Daoy (cell line): ENCODE measurements at places on chromosomes 12 and 14. TPM values are rescaled to one million over a fixed set of nuclear protein-coding genes. Genes with fewer than 3 reads are reported as not detected.

DNA sequence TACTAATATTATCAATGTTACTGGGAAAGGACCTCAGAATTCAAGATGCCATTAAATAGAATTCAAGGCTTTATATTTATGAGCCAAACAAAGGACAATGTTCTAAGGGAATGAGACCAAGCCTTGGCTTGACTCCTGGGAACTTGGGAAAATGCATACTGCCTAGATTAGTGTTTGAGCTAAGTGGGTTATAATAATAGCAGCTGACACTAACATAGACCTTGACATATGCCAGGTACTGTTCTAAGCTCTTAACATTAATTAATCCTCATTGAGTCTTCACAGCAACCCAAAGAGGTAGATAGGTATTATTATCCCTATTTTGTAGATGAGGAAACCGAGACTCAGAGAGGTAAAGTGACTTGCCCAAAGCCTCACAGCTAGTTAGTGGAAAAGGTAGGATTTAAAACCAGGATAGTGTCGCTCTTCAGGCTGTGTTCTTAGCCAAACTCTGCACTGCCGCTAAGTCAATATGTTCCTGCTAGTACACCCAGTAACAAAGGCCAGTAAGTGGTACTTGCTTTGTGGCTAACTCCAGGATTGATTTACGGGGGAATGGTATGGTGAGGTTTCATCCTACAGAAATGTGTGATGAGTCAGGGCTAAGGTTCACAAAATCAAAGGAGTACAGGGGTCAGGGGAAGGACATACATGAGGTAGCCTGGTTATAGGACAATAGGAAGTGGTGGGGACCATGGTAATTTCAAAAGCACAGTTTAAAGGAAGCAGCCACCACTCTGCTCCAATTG is 35.8 kb upstream of the PRKAB1 start:
- DNase-seq: peak; percentile 91

DNA sequence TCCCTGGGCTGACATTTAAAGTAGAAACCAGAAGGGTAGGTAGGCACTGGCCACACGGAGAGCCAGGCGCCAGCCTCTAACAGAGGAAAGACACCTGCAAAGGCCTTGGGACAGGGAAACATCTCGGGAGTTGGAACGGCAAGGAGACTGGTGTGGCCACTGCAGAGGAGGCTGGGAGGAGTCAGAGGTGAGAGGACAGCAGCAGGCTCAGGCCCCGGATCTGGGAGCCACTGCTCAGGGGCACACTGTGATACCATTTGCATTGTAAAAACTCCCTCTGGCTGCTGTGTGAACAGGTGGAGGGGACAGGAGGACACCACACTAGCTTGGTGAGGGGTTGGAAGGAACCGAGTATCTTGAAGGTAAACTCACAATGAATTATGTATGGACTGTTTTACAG is 2.7 kb downstream of the ANHX start:
- no peak for DNase-seq

GRCh38 chr12:9700606-9700956 is 31.1 kb downstream of the CLEC2D start:
- DNase-seq: no peak

DNA sequence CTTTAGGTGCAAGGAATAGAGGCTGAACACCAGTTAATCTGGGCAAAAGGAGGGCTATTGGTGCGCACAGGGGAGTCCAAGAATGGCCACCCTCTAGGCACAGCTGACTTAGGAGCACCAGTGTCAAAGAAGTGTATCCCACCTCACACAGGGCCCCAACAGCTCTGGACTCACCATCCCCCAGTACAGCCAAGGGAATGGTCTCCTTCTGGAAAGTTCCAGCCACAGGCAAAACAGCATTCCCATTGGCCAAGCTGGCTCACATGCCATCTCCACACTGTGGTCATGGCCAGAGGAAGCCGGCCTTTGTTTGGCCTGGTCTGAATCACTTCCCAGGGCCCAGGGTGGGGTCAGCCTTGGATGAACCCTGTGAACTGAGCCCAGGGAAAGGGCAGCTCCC is 120.1 kb downstream of the DICER1 start:
- DNase-seq: no peak

GRCh38 chr12:92505254-92506231 is 197.2 kb upstream of the PLEKHG7 start:
- DNase-seq: peak; percentile 8

- DNase-seq: no peak
Observed at GRCh38 chr12:108831309-108831991, 25.9 kb downstream of the SSH1 start.

- no peak for DNase-seq
Observed at GRCh38 chr14:55160989-55161388, 30.4 kb downstream of the DLGAP5 start.

DNA sequence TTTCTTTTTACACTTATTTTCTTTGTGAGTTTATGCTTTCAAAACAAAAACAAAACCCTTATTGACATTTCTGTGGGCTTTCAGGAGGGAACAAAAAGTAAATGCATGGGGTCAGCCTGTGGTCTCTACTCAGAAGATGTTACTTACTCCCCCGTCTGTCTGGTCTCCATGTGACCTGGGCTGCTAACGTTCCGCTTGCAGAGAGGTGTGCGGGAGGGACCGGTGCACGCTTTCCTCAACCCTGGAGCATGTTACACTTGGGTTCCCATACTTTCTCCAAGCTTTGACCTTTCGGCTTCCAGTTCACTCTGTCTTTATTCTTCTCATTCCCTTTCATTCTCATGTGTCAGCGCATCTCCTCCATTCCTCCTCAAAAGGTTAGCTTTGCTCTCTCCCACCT is 36.5 kb downstream of the ZC3H14 start:
- DNase-seq: no peak

DNA sequence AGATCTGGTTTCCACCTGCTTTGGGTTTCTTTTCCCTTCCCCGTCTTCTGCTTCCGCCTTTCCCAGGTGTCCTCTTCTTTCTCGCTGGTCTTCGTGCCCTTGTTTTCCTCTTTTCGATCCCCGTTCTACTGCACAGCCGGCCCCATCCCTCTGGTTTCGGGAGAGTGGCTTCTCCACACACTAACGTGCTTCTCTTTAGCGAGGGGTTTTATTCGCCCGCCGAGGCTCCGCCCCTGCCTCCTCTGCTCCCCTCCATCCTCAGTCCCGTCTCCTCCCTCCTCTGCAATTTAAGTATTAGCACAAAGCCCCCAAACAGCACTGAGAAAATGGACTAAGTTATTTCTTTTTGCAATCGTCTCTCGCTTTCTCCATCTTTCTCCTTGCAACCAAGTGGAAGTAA is at the start of gene SLC7A8:
Gene SLC7A8 (minus strand): TSS at position 182 of the 400 bp plus-strand sequence. CDS start 746 bp downstream, outside the sequence.
- DNase-seq: peak; percentile 24

DNA sequence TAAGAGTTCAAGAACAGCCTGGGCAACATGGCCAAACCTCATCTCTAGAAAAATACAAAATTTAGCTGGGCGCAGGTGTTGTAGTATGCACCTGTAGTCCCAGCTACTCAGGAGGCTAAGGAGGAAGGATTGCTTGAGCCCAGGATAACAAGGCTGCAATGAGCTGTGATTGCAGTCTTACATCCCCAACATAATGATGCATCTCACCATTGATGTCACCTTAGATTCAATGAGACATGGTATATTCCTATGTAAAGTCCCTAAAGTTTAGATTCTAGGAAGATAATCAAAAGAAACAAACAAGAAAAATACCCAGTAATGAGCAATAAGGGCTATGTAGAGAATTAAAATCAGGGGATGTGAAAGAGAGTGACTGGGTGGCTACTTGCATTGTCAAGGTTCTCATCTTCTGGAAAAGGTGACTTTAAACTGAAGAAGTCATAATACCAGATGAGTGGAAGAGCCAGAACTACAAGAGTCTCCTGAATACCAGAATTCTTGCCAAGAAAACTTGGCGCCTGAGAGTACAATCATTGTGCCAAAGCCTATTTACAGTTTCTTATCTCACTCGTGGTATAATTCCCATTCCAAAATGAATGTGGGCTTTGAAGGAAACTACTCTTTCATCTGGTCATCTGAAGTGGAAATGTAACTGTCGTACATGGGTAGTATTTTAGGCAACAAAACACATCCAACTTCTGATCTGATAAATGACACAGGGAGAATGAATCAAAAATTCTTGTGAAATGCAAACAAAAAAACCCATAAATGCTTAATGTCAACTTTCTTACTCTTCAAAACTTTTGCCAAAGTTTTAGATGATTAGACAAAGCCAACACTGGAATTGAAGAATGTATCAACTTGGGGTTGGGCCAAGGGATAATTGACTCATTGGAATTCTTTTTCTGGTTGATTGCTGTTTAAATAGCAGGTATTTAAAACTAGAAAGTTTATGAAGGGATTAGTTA is 81.1 kb upstream of the ST8SIA1 start:
- DNase-seq: peak; percentile 8

- DNase-seq: no peak
Observed at GRCh38 chr12:105030820-105031807, 45.0 kb downstream of the NOPCHAP1 start.

DNA sequence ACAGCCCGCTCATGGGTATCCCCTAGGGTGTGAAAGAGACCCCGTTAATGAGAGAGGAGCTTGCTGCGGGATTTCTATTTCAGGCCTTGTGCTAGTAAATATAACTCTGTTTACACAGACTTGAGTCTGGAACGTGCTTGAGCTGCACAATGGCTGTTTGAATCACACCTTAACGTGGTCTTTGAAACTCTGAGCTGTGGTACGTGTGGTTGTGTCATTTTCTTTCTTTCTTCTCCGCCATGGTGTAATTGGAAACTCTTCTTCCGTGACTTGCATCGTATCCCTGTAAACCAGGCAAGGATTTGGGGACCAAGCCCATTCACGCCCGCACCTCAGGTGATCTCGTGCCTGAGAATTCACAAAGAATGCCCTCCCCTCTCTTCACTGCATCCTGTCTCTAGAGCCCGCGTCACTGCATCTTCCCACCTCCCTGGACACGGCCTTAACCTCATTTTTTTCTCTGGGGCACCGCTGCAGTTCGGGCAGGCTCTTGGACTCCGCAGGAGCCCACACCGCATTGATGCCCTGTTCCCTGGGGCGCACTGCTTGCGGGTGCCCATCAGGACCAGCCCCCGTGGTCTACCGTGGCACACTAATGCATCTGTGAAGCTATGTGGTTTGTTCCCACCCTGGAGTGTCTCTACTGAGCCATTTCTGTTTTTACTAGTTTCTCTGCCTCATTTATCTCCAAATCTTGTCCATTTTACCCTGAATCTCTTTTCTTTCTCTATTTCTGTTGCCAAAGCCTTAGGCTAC is 78.4 kb upstream of the PARP11 start:
- no peak for DNase-seq

GRCh38 chr12:81597928-81598604 is 161.1 kb downstream of the PPFIA2 start:
- no peak for DNase-seq

DNA sequence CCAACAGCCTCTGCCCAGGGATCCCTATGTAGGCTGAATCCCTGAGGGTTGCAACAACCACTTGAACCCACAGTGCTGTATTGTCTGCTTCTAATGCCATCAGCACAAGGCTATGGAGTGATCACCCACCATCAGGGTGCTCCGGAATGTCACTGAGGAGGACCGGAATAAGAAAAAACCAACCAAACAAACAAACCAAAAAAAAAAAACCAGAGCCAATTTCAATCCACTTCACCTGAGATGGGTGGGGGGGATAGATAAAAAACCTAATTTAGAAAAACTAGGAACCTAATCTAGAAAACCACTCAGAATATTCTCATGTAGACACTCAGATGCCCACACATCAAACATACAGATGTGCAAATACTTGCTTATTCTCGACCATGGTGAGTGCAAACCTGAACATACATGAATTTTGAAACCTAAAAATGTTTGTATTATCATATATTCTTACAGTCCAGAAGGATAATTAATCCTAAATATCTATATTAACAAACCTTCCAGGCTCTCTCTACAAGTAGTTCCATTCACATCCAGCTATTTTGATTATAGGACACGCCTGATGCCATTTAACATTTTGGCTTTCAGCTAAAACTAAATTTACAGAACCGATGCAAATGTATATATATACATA is 3.7 kb downstream of the TBX5 start:
- peak; percentile 19 for DNase-seq

GRCh38 chr14:40347675-40348074 is 915.4 kb upstream of the FBXO33 start:
- DNase-seq: no peak

- no peak for DNase-seq
Observed at GRCh38 chr12:72207486-72208409, 64.4 kb upstream of the TRHDE start.

DNA sequence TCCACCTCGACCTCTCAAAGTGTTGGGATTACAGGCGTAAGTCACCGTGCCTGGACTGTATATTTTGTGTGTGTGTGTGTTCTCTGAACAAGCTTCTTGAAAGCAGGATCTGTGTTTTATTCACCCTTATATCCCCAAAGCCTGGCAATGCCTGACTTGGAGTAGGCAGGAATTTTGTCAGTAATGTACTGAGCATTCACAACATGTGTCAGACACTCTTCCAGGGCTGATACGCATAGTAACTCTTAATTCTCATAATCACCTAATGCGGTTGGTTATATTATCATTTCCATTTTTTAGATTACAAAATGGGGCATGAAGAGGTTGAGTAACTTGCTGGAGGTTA is 50.4 kb upstream of the PLEKHG3 start:
- DNase-seq: peak; percentile 38

GRCh38 chr14:65169351-65169750 is 67.0 kb upstream of the MAX start:
- peak; percentile 48 for DNase-seq

- DNase-seq: no peak
Observed at GRCh38 chr14:55599250-55599879, 19.4 kb downstream of the KTN1 start.

GRCh38 chr12:2083561-2083960 is 30.8 kb downstream of the CACNA1C start:
- DNase-seq: no peak

DNA sequence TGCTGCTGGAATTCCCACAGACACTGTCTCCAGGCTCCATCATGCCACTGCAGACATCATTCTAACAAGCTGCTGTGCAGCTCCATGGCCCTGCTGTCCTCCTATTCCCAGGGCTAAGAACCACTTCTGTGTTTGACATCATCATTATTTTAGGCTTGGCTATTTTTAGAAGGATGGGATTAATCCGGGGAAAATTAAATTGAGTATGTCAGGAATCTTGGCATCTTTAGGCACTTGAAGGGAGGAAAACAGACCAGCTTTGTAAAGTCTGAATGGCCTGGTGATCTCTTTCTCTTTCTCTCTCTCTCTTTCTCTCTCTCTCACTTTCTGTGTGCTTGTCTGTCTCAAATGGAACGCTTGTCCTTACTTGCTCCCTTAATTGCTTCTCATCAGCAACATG is 568.3 kb upstream of the FLRT2 start:
- no peak for DNase-seq

The IKZF4 gene
- 0.12 and 0.40 TPM in 2 replicates for total RNA-seq

The MUCL1 gene
- not detected in 2 replicates for total RNA-seq

The LMNTD1 gene
- total RNA-seq: 0.57 TPM in 1 of 2 replicates, not detected in the other

The ERBB3 gene
- 0.63 TPM in 1 of 2 replicates, not detected in the other for total RNA-seq

The PLXNC1 gene
- total RNA-seq: 2.1 and 4.0 TPM in 2 replicates

The SERPINA9 gene
- 0.11 TPM in 1 of 2 replicates, not detected in the other for total RNA-seq

The KLRB1 gene
- not detected in 2 replicates for total RNA-seq
